GM03348 (cell line): ENCODE measurements at places on chromosomes 4 and X.

DNA sequence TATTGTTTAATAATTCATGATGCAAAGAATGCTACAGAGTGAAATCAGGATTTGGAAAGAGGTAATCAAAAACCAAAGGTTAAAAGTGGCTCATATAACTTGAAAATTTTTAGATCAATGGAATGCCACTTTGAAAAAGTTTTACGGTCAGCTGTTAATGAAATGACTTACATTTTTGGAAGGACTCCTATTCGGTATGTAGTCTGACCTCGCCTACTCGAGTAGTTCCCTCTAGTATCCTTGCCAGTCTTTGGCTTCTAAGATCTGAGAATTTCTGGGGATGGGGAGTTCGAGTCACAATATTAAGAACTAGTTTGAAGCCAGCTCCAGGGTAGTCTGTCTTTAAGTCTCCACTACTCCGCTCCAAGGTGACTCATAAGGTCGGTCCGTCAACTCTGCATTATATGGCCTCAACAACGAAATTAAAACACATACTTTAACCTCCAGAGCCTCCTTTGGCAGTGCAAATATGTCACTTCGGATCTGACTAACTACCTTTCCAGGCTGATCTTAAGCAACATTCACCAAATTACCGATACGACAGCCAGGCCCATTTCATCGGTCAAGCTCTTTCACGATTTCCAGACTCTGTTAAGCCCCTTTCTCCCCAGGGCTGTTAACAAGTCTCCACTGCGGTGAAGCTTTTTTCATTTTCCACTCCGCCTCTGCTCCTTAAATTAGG is 733 bp upstream of the NAA15 start:
- peak; percentile 31 for DNase-seq

DNA sequence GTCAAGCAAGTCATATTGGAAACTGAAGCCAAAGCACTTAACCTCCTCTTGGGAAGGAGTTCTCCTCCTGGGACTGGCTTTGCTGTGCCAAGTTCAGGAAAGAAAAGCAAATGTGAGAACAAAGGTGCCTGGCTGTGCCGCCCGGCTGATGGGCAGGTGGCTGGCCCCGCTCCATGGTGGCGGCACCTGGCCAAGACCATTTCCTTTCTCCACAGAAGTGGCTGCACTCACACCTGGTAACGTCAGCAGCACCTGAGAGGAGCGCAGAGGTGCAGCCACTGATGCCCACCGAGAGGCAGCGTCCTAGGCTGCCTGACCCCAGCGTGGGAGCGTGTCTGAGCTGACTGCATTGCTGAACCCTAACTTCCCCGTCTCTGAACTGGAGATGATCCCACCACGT is 54.3 kb downstream of the DCTD start:
- DNase-seq: no peak

GRCh38 chr4:187274153-187274552 is 550.5 kb upstream of the FAT1 start:
- DNase-seq: no peak

DNA sequence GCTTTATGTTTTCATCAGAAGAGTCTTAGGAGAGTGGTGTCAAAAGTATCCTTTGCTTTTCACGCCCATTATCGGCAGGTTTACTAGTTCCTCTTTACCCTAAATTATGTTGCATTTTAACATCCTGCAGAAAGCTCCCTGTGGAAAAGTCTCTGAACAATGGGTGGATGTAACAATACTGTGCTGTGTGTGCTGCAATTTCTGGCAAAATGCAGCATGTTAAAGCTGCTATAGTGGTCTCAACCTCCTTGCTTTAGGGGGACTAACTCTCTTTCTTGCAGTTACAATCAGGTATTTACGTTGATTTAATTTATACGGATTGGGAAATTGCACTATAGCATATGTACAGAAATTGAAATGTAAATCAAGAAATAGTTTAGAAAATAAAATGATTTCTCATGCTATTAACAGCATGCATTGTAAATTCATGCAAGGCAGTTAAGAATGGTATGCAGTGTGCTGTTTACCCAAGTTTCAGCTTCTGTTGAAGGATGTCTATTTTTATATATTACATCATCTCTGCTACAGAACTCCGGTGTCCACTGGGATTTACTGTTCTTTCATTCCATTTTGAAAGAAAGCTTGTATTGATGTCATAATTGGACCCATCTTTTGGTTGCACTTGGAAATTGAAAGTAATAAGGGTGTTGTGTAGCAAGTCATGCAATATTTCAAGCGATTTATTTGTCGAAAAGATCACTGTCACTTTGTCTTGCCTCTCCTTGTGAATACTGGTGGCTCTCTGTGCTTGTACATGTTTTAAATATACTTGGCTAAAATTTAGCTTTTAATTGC is 145.7 kb downstream of the RAPGEF2 start:
- peak; percentile 77 for DNase-seq

- peak; percentile 89 for DNase-seq
Observed at GRCh38 chr4:17721496-17722355, 59.7 kb downstream of the FAM184B start.

DNA sequence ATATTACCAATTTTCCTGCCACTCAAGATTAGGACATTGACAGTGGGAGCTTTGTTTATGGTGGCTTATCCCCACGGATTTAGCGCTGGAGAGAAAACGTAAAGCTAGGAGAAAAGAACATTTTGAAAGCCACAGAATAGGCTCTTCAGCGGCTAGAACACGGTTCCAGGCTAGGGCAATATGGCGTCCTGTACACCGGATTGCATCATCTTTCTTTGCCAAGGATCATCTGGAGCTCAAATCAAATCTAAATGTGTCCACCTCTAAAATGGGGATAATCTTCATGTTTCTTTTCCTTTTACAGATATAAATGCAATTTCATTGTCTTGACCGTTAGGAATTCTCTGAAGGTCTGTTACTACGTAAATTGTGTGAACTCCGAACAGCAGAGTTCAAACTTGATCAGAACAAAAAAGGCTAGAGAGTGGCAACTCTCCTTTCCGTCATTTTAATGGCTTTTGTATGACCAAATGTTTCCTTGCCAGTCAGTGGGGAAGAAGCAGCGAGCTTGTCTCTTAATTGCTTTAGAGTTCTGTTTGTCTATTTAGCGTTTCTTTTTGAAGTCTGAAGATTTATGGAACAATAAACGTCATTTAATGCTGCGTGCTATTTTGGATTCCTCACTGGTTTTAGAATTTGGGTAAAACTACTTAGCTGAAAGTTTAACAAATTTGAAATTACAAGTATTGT is 2.6 kb upstream of the WWC2 start:
- DNase-seq: no peak
